ENCODE measurements at places on chromosomes 1 and 21. TPM values are rescaled to one million over a fixed set of nuclear protein-coding genes. Genes with fewer than 3 reads are reported as not detected.

RSPH1 gene
- total RNA-seq, result 0.82 TPM

CNIH3 gene
- total RNA-seq, result 1.4 TPM

TMEM52 gene
- 1.8 TPM for total RNA-seq

CRYAA gene
- not detected for total RNA-seq

C1orf167 gene
- total RNA-seq, result not detected
